BE2C (cell line): ENCODE measurements at places on chromosomes 3 and 15.

DNA sequence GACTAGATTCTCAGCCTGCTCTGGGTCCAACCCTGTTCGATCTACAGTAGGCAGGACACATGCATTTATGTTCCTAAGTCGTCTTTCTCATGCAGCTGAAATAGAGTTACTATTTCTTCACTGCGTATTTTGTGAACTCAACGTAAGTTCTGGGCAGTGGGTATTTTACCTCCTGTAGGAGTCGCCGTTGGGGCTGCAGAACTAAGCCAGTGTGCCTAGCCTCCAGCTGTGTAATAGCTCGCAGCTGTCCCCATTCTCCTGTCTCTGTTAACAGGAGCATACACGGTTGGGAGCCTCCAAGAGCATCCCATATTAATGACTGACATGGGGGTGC, 58.4 kb upstream of the HRH1 start:
- DNase-seq = no peak

DNA sequence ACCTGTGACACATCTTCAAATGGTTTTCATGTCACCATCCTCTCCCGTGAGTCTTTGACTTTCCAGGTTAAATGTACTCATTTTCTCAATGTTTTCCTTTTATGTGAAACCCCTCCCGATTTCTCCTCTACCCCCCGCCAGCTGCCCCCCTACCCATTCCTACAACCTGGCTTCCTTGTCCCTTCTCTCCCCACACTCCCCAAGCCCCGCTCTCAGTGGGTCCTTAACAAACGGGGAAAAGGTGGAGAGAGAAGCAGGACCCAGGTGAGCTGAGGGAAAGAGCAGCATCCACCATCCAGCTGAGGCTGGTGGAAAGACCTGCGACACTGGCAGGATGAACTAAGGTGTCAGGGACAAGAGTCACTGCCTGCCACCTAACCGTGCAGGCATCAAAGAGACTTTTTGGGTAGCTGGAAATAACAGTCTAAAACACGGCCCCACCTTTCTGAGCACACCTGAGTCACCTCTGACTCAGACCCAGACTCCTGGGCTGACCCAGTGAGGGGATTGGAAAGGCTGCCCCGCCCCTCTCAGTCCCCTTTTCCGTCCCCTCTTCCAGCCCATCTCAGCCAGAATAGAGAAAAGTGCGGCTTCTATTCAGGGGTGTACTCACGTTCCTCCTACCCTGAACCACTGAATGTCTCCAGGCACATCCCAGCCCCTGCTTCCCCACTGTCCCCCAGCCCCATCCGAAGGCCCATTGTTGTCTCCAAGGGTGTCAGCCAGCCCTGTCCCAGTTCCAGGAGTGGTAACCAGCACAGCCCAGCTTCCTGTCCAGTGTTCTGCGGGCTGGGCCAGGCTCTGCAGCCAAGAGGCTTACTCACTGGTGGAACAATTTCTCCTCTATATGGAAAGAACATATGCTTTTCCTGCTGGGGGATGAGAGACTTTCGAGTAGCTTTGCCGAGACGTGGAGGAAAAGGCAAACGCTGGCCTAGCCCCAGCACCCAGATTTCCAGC, 20.4 kb downstream of the ISG20 start:
- DNase-seq = no peak

- peak; percentile 20 for DNase-seq
Measured at GRCh38 chr3:127038466-127038865, 55.6 kb downstream of the PLXNA1 start.

- no peak for DNase-seq
Measured at GRCh38 chr3:50174947-50175524, 16.4 kb upstream of the GNAT1 start.

DNA sequence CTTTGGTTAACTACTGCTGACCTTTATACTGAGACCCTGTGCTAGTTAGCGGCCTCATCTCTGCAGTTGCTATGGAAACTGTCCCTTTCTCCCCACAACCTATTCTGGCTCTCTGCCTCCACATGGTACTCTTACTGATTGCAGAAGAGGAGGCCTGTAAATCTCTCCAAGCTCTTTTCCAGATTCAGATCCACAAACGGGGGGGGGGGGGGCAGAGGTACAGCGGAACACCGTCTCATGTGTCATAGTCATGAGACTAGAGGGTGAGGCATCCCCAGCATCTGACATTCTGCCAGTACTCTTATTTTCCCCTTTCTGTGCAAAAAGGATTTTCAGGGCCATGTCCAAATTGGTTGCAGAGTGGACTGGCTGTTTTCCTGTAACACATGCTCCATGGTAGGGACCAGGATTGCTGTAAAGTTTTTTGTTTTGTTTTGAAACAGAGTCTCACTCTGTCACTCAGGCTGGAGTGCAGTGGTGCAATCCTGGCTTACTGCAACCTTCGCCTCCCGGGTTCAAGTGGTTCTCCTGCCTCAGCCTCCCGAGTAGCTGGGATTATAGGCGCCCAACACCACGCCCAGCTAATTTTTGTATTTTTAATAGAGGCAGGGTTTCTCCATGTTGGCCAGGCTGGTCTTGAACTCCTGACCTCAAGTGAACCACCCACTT, 8.3 kb upstream of the MAP1A start:
- peak; percentile 37 for DNase-seq

GRCh38 chr15:40285554-40286011, 2.7 kb upstream of the ANKRD63 start:
- no peak for DNase-seq

DNA sequence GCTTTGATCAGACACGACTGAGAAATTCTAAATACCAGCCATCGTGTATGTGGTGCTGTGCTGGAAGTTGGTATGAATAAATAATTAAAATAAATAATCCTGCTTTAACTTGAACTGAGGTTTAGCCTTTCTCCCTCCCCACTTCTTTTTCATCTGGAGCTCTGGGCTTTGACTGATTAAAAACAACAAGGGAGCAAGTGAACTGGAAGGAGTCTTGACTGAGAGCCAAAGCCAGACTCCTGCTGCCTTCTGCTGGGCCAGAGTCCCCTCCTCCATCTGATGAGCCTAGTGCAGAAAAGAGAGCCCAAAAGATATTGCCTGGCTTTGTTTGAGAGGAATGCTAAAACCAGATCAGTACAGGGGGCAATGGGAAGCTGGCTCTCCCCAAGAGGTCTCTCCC, 96.0 kb downstream of the CCNL1 start:
- no peak for DNase-seq

DNA sequence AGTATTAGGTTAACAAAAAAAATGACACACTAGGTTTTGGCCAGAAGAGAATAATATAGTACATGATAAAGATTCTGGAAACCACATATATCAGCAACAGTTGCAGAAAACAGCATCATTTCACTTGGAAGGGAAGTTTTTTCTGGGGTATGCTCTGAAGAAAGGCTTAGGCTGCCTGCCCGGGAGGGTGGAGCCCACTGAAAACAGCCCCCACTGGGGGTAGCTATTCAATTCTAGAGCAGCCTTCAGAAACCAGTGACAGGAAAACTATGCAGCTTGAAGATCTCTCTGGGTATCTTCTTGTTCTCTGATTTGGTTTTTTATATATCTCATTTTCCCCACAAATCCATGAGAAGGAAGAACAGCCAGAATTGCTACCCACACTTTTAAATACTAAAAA, 43.2 kb downstream of the ZMAT3 start:
- no peak for DNase-seq
